ENCODE measurements at places on chromosomes 4 and X.

GRCh38 chr4:31908261-31908660, 1188.1 kb downstream of the PCDH7 start:
- DNase-seq, result no peak

- no peak for DNase-seq
These were observed 364.4 kb upstream of the EPHA5 start for GRCh38 chr4:66034671-66035070.

GRCh38 chr4:163622379-163623035, 128.0 kb downstream of the TMA16 start:
- DNase-seq, result no peak

DNA sequence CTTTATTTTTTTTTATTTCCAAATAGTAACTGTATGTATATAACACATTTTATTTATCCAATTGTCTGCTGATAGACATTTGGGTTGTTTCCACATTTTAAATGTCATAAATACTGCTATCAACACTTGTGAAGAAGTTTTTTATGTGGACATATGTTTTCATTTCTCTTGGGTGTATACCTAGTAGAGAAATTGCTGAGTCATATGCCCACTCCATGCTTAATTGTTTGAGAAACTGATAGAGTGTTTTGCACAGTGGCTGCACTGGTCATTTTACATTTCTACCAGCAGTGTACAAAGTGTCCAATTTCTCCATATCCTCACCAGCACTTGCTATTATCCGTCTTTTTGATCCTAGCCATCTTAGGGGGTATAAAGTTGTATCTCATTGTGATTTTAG, 567.8 kb downstream of the GBA3 start:
- no peak for DNase-seq

DNA sequence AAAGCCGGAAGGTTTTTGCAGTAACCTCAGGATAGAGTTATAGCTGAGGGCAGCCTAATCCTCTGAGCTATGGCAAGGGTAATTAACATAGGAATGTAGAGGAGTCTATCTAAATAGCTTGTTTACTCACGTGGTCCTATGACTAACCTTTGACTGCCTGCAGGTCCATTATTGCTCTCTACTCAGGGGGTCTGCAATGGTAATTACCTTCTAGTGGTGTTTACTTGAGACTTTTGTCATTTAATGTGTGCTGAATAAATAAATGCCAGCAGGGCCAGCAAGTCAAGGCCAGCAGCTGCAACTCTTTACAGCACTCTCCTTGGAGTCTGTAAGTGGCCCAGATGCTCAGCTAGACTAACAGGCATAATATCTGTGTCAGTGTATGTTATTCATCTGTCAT, 212.7 kb upstream of the FMR1 start:
- no peak for DNase-seq

DNA sequence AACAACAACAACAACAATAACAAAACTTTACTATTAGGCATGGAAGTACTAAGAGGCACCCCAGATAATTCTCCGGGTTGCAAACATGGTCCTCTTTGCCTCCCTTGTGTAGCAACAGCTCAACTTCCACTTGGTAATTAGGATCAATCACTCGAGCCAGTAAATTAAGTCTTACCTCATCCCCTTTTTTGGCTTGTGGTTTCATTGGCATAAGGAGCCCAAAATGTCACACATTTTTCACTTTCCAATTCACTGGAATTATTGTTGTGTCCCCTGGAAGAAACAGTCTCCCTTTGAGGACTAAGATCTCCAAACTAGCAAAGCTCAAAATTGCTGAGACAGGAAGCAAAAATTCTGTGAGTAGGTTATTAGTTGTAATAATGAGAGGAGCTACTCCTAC, 49.2 kb upstream of the HSD17B10 start:
- DNase-seq, result no peak

GRCh38 chr4:25815586-25815985, 47.2 kb downstream of the SEL1L3 start:
- DNase-seq, result no peak

DNA sequence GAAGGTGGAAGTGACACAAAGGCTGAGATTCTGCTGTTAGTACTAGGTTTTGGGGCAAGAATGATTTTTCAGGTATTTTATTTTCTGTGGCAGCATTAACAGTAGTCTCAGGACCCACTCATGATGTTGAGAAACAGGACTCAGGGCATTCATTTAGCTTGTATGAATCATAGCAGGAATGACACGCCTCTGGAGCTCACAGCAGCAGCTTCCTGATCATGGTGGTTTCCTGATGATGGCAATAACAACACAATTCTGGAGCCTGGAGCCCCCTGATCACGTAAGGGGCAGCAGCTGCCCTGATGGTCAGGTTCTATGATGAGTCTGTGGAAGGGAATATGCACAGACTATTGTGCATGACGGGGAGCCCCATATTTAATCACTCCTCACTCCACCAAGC, 47.0 kb downstream of the TASL start:
- no peak for DNase-seq

DNA sequence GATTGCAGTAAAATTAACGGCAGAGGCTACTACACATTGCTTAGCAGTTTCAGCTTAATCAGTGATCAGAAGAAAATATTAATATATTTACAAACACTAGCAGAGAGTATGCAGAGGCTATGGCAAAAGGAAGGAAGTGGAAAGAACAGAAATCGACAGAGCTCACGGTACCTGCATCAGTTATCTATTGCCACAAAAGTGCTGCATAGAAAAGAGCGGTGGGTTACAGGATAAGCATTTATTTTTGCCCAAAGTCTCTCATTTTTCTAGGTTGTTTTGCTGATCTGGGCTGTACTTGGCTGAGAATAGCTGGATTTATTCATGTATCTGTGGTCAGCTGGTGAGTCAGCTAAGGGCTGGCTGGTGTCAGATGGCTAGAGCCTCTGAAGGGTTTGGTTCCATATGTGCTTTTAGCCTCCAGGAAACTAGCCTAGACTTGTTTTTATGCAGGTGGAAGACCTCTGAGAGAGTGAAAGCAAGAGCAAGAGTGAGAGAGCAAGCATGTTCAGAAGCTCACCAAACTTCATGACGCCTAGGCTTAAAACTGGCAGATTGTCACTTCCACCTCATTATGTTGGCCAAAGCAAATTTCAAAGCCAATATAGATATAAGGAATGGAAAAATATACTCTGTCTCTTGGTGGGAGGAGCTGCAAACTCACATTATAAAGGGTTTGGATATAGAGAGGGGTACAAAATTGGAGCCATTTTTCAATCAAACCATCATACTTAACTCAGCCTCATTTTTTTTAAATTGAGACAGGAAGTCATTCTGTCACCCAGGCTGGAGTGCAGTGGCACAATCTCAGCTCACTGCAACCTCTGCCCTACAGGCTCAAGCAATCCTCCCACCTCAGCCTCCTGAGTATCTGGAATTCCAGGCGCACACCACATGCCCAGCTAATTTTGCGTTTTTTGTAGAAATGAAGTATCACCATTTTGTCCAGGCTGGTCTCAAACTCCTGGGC, 153.2 kb upstream of the RPL34 start:
- DNase-seq, result no peak

DNA sequence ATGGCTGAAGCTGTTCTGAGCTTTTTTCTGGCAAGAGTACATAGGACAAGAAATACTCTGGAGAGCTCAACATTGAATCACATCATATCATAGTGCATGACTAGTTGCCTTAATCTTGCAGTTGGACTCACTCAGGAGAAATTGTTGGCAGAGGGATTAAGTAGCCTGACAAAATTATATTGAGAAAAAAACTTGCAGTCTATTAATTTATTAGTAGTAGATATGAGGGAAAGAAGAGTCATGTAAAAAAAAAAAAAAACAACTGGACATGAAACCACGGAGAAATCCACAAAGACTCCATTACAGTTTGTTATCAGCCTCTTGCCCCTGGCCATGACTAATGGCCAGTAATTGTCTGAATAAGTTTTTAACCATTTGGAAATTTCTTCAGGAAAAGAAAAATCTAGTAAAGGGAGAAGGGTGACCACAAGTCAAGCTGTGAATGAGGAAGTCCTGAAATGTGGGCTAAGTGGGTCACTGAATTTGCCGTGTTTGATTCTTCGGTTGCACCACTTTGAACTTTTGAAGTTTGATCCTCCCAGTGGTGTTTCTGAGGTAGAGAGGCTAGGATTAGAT, 45.6 kb downstream of the FHL1 start:
- no peak for DNase-seq

DNA sequence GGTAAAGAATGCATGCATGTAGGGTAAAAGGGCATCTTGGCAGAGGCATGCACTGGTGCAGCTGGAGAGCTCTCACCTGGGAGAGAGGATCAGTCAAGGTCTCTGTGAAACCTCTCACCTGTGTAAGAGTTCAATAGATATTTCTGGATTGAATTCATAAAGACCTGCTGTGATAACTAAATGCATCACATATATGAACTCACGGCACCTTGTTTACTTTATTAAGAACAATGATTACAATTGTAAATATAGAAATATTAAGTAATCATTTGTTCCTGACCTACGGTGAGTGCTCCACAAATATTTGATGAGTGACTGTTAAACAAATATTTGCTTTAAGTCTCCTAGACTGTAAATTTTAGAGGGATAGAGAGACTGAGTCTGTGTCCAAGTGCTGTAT, 85.9 kb upstream of the PAQR3 start:
- no peak for DNase-seq

GRCh38 chr4:148205476-148205875, 236.7 kb downstream of the NR3C2 start:
- DNase-seq, result no peak

DNA sequence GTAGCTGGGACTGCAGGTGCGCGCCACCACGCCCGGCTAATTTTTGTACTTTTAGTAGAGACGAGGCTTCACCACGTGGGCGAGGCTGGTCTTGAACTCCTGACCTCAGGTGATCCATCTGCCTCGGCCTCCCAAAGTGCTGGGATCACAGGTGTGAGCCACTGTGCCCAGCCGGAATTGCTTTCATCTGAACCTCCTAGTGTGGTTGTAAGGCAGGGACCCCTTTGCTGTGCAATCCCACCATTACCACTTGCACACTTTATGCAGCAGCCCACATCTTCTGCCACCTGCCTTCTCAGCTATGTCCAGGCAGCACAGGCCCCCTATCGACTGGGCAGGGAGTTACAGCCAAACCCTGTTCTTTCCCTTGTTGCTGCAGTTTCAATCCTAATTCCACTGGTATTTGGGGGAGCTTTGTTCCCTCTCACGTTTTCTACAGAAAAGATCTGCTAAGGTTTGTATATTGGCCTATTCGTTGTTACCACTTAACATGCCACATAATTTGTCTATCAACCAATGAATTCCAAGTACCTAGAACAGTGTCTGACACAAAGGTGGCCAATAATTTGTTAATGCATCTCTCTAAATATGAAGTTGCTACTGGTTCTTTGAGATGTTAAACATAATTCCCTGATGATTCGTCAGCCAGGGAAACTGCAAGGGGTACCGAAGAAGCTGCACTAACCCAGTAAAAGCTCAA, 6.5 kb downstream of the RPL39 start:
- DNase-seq, result no peak

DNA sequence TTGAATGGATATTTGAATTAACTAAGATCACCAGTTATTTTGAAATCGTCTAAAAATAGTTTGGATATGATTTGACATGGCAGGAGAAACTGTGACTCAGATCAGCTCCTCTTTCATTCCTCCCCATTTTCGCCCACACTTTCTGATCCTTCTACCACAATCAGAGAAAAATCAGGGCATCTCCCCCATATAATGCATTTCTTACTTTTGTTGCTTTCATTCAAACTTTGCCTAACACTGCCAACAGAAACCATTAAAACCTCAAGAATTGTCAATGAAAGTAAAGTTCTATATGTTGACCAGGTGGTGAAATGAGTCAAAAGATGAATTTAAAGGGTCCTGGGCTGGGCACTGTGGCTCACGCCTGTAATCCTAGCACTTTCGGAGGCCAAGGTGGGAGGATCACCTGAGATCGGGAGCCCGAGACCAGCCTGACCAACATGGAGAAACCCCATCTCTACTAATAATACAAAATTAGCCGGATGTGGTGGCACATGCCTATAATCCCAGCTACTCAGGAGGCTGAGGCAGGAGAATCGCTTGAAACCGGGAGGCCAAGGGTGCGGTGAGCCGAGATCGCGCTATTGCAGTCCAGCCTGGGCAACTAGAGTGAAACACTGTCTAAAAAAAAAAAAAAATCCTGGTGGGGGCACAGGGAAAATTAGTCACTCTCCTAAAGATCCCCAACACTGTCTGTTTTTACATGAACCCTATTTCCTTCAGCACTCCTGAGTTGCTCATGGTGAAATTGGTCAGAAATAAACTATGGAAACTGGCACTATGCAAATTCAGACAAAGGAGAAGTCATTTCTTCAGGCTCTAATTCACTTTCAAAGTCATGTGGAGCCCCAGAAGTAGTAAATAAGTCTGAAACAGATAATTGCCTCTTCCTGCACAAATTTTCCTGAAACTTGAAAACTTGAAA, 122.8 kb upstream of the NOCT start:
- DNase-seq, result no peak

GRCh38 chr4:176309046-176309445, 10.7 kb upstream of the SPCS3 start:
- DNase-seq, result no peak

GRCh38 chr4:54159543-54159942, 59.6 kb downstream of the GSX2 start:
- no peak for DNase-seq

DNA sequence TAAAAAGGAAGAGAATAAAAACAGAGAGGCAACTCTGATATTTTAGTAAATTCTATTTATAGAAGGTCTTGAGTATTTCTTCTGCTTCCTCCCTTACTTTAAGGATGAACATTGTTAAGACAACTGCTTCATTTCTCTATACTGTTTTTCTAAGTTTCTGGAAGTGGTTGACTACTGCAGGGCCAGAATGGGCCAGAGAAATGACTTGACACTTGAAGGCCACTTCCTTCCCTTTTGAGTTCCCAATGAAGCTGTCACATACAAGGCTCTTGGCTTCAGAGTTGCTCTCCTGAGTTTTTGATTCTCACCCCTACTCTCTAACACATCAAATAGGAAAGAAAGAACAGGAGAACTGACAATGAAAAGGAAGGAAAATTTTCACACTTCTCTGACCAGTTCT, 37.6 kb downstream of the PKD2 start:
- DNase-seq, result no peak

GRCh38 chrX:150761819-150762216, 68.6 kb downstream of the MTMR1 start:
- no peak for DNase-seq

- no peak for DNase-seq
These were observed 96.2 kb upstream of the APOOL start for GRCh38 chrX:84907324-84907968.

- no peak for DNase-seq
These were observed 33.8 kb downstream of the LONRF3 start for GRCh38 chrX:119008110-119008744.

GRCh38 chr4:26815199-26815598, 45.4 kb upstream of the STIM2 start:
- DNase-seq, result no peak

- DNase-seq, result no peak
These were observed 160.1 kb upstream of the MBNL3 start for GRCh38 chrX:132648895-132649294.
